ENCODE measurements at places on chromosomes 6 and 20.

DNA sequence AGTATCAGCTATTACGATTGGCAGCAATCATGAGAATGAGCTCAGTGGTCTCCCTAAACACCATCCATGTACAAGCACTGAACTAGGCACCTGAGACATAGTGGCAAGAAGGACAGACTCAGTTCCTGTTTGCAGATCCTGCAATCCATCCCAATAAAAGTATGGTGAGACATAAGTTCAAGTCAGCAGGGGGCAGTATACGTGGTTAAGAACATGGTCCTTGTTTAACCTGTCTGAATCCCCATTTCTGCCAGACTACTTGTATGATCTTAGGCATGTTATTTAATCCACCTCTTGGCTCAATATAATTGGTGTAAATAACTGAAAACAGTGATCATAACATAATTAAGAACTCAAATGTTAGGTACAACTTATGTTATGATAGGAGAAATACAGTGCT is 33.2 kb upstream of the PNISR start:
- no peak for DNase-seq

DNA sequence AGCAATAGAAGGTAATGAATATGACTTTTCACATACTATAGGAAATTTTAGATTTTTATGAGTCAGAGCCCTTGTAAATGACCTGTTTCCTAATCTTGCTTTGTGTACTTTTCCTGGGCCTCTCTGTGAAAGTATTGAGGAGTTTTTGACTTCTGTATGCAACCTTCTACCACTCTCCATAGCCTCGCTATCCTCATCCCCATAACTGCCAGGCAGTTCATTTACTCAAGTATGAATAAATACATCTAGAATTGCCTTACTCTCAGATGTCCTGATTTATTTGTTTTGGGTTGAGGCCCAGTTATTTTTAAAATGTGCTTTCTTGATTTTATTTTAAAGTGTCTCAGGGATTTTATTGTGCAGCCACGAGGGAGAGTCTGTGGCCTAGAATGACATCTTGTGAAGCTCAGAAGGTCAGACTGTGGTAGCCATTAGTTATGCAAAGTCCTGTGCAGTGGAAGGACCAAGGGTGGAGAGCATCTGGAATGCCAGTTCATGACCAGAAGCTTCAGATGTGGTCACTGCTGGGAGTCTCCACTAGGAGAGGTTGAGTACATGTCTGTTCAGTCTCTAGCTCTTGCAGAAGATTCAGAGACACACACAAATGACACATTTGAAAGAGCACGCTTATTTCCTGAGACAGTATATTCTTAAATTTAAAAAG is 346.2 kb upstream of the IMPG1 start:
- DNase-seq, result no peak

GRCh38 chr20:54549658-54550326 is 74.4 kb downstream of the DOK5 start:
- DNase-seq, result no peak

- DNase-seq, result no peak
Observed at GRCh38 chr20:58613061-58613854, 37.8 kb upstream of the STX16 start.
